Neural cell (in vitro differentiated cells): ENCODE measurements at places on chromosomes 11 and 22. TPM values are rescaled to one million over a fixed set of nuclear protein-coding genes. Genes with fewer than 3 reads are reported as not detected.

Gene CDHR5
- polyA plus RNA-seq = not detected in 2 replicates

Gene TYMP
- 0.54 and 0.87 TPM in 2 replicates for polyA plus RNA-seq

Gene PSMA1
- polyA plus RNA-seq = 283 and 322 TPM in 2 replicates

Gene TOP3B
- 33.7 and 37.9 TPM in 2 replicates for polyA plus RNA-seq

Gene CREB3L1
- polyA plus RNA-seq = not detected in 2 replicates

Gene BDNF
- polyA plus RNA-seq = not detected in 2 replicates

Gene OR5P2
- polyA plus RNA-seq = not detected in 2 replicates

Gene RBM14
- 43.0 and 44.8 TPM in 2 replicates for polyA plus RNA-seq

Gene PAMR1
- polyA plus RNA-seq = 0.48 and 0.56 TPM in 2 replicates

Gene TRIM29
- polyA plus RNA-seq = 0.56 and 0.82 TPM in 2 replicates

Gene CCDC89
- not detected in 2 replicates for polyA plus RNA-seq

Gene IRAG1
- 0.10 and 0.14 TPM in 2 replicates for polyA plus RNA-seq
